Lower lobe of right lung (tissue), 2 donors: ENCODE measurements at places on chromosomes 5 and 9. TPM values are rescaled to one million over a fixed set of nuclear protein-coding genes. Genes with fewer than 3 reads are reported as not detected.

- DNase-seq: no peak
- H3K4me3 ChIP-seq: peak overlapping the region; percentile 5
- H3K4me1 ChIP-seq: peaks cover 15% of the 10 kb centered on the region
- H3K27me3 ChIP-seq: peaks cover 4% of the 10 kb centered on the region
Observed at GRCh38 chr9:91843623-91844148, 106.3 kb downstream of the ROR2 start.

DNA sequence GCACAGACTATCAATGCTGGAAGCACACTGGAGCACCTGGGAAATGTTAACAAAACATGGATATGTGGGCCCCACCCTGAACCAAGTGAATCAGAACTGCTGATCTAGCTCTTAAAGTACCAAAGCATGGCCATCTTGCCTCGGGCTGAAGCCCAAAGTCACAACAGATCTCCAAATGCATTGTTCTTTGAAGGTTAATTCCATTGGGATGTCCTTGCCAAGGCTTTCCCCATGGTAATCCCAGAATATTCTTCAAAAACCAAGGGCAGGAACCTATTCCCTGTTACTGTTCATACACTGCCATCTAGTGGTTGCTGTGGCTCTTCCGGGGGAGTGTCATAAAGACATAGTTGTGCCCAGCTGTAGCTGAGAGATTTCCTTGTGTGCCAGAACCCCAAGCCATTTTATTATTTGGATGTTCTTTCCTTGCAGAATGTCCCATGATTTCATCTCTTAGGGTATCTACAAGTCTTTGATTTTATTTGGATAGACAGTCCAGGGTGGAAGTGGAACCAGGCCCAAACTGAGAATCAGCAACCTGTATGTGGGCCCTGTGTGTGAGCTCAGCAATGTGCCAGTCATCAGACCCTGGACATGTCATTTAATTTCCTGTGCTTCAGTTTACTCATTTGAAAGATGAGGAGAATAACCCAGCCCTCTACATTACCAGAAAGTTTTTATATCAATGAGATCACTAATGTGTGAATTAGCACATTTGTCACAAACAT is 290.0 kb downstream of the ACTL7B start:
- no peak overlapping the region for H3K4me3 ChIP-seq
- no peak overlapping the region for H3K27ac ChIP-seq
- no peak for DNase-seq
- no peaks in the 10 kb centered on the region for H3K36me3 ChIP-seq
- H3K27me3 ChIP-seq: no peaks in the 10 kb centered on the region

DNA sequence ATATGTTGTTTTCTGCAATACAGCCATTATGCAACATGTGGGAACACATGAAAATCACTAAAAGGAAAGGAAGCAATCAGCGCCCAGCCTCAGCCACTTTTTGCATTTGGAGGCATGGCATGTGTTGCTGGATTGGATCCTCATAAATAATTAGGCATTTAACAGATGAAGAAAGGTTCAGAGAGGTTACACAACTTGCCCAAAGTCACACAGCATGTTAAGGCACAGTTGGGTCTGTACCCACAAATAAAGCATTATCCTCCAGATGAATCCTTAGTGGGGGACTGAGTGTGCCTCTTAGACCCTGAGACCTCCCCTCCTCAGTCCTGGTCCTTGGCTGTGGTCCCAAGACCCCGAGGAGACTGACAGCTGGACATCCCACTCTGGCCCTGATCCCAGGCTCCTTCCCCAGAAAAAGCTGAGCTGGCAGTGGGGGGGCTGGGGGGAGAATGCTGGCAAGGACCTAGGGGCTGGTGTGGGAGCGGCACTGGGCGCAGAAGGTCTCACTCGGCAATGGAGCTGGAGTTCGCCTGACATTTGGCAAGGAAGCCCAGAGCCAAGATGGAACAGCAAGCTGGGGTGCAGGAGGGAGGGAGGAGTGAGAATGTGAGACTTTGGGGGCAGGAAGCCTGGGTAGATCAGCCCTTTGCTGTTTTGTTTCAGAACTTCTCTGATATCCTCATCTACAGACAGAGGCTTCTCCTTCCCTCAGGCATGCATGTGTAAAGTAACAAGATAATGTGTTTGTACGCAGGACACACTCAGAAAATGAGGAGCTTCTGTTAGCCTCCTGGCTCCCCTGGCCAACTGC is 6.9 kb upstream of the AKNA start:
- no peaks in the 10 kb centered on the region for H3K27me3 ChIP-seq
- no peak for DNase-seq
- no peak overlapping the region for H3K4me3 ChIP-seq
- no peaks in the 10 kb centered on the region for H3K36me3 ChIP-seq

DNA sequence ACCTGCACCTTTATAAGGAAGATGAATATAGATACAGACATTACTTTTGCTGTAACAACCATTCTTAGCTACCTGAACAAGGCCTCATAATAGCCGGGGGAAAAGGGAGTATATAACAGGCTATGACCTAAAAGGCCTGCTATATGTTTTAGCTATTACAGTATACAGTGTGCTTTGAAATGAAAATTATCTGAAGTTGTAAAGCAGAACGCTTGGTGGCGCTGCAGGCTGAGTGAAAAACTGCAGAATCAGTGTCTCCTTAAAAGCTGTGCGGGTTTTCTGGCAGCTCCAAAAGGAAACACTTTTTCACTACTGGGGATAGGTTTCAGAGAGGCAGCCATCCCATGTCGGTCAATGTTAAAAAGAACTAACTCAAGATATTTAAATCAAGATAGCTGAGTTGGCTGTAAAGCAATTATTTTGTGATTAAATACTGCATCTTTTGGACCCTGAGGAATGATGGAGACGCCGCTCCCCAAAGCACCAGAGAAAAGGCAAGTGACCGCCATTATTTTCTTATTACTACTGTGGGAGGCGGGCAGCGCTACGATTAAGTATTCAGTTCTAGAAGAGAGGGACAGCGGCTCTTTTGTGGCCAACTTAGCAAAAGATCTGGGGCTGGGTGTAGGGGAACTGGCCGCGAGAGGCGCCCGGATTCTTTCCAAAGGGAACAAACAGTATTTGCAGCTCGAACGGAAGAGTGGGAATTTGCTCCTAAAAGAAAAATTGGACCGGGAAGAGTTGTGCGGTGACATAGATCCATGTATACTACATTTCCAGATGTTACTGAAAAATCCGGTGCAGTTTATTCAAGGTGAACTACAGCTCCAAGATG is 5.9 kb downstream of the PCDHB6 start:
- H3K4me3 ChIP-seq: no peak overlapping the region
- DNase-seq: no peak
- H3K36me3 ChIP-seq: no peaks in the 10 kb centered on the region

GRCh38 chr9:108642871-108643270 is 212.9 kb downstream of the ACTL7B start:
- H3K36me3 ChIP-seq: no peaks in the 10 kb centered on the region
- H3K4me3 ChIP-seq: no peak overlapping the region

DNA sequence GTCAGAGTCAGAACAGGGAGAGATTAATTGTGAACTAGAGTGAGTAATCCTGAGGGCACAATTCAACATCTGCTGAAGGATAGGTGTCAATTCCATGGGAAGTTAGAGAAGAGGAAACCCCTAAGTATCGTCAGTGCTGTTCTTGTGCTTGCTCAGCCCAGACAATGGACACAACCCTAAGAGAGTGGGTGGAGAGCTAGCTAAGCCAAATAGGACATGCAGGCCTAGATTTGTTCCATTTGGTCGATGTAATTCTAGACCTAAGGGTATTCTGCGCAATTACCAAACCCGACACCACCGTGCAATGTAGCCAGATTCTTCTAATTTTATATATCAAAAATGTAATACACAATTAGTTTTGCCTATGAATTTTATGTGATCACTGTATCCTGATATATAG is 431.6 kb downstream of the SH3GL2 start:
- no peaks in the 10 kb centered on the region for H3K36me3 ChIP-seq

- peaks cover 5% of the 10 kb centered on the region for H3K4me1 ChIP-seq
- H3K27ac ChIP-seq: no peak overlapping the region
- no peak for DNase-seq
- no peak overlapping the region for H3K4me3 ChIP-seq
- H3K36me3 ChIP-seq: no peaks in the 10 kb centered on the region
Observed at GRCh38 chr5:135251093-135251492, 147.9 kb downstream of the MACROH2A1 start.

GRCh38 chr9:78234810-78235209 is 1.1 kb upstream of the CEP78 start:
- peaks cover 16% of the 10 kb centered on the region for H3K4me1 ChIP-seq
- H3K27me3 ChIP-seq: no peaks in the 10 kb centered on the region
- DNase-seq: no peak
- peak overlapping the region; percentile 79 for H3K27ac ChIP-seq

GRCh38 chr5:53302529-53302928 is 177.9 kb upstream of the FST start:
- no peaks in the 10 kb centered on the region for H3K36me3 ChIP-seq
- no peak overlapping the region for H3K27ac ChIP-seq
- no peaks in the 10 kb centered on the region for H3K4me1 ChIP-seq
- no peaks in the 10 kb centered on the region for H3K27me3 ChIP-seq

GRCh38 chr5:83726912-83727311 is 6.3 kb upstream of the HAPLN1 start:
- no peak overlapping the region for H3K27ac ChIP-seq
- DNase-seq: no peak
- no peaks in the 10 kb centered on the region for H3K36me3 ChIP-seq
- H3K27me3 ChIP-seq: peaks cover 8% of the 10 kb centered on the region
- H3K4me3 ChIP-seq: no peak overlapping the region

GRCh38 chr5:162268694-162269481 is 201.3 kb downstream of the GABRG2 start:
- no peak overlapping the region for H3K4me3 ChIP-seq
- no peaks in the 10 kb centered on the region for H3K36me3 ChIP-seq
- no peak for DNase-seq
- no peaks in the 10 kb centered on the region for H3K27me3 ChIP-seq
- no peaks in the 10 kb centered on the region for H3K4me1 ChIP-seq

DNA sequence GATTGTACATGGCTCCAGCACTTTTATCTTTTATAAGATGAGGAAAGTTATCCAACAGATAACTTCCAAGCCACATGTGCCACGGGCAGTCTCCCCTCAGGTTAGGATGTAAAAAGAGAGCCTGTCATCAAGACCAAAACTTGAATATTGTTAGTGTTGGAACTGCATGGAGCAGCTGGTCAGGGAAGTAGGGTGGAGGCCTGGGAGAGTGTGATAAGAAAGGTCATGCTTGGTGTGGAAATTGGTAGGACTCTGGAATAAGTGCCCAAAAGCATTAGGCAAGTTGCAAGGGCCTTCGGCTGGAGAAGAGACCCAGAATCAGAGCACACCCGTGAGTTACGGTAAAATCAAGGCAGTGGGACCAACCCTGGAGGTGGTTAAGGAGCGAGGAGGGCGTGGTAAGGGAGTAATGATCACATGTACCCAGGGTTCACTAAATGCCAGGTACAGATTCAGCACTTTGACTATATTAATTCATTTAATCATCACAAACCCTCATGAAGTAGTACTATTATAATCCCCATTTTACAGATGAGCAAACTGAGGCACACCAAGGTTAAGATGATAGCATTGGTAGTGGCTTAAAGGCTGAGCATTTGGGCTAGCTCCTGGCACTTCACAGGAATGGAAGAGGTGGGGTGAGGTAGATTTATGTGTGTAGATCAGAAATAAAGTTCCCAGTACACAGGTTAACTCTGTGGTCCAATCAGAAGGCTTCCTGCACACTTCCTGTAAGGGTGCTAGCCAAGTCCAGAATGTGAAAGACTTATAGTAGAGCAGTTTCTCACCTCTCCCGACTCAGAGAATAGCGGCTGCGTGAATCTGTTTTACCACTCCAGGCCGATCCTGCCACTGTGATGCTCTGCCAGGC is 96.5 kb upstream of the ZNF608 start:
- no peak for DNase-seq
- H3K4me3 ChIP-seq: no peak overlapping the region
- peaks cover 5% of the 10 kb centered on the region for H3K4me1 ChIP-seq
- H3K27ac ChIP-seq: no peak overlapping the region
- no peaks in the 10 kb centered on the region for H3K36me3 ChIP-seq
- H3K27me3 ChIP-seq: no peaks in the 10 kb centered on the region

DNA sequence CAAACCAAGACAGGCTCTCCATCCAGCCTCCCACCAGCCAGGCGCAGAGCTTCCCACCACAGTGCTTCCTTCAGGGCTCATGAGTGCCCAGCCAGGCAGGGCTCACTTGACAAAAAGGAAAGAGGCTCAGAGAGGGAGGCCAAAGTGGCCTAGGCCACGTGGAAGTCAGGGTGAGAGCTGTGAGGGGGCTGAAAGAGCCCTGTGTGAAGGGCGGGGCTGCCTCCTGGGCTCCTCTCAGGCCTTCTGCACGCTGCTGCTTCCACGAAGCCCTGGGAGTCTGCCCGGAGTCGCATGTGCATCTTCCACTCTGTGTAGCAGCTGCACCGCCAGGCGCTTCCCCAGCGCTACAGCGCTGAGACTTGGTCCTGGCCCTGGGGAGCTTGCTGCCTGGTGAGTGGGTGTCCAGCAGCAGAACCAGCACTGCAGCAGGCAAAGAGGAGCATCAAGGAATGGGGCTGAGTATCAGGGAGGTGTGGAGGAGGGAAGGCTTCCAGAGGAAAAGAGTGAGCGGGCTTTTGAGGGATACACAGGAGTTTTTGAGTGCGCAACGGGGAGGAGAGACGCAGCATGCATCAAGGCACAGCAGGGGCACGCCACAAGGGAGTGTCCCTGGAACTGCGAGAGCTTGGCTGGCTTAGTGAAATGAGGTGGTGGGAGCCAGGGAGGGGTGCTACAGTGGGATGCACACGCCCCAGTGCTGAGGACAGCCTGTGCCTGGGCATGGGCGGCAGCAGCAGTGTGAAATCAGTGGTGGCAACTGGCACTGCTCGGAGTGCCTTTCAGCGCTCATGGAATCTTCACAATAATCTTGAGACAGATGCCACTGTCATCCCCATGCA is 178.0 kb downstream of the GAPVD1 start:
- H3K27ac ChIP-seq: no peak overlapping the region
- peaks cover 60% of the 10 kb centered on the region for H3K36me3 ChIP-seq
- no peak overlapping the region for H3K4me3 ChIP-seq
- H3K4me1 ChIP-seq: no peaks in the 10 kb centered on the region
- no peak for DNase-seq

- no peaks in the 10 kb centered on the region for H3K36me3 ChIP-seq
- H3K27ac ChIP-seq: no peak overlapping the region
- H3K27me3 ChIP-seq: no peaks in the 10 kb centered on the region
- no peak for DNase-seq
- no peak overlapping the region for H3K4me3 ChIP-seq
Observed at GRCh38 chr9:110537841-110538646, 41.5 kb downstream of the SVEP1 start.

The WNT8A gene
- not detected for total RNA-seq

The OR1Q1 gene
- total RNA-seq: not detected
